ENCODE measurements at places on chromosomes 4 and X.

- DNase-seq: no peak
These were observed 4.2 kb downstream of the TLR1 start for GRCh38 chr4:38800366-38800765.

- DNase-seq: peak; percentile 2
These were observed 156.4 kb downstream of the AMELX start for GRCh38 chrX:11449613-11450012.

DNA sequence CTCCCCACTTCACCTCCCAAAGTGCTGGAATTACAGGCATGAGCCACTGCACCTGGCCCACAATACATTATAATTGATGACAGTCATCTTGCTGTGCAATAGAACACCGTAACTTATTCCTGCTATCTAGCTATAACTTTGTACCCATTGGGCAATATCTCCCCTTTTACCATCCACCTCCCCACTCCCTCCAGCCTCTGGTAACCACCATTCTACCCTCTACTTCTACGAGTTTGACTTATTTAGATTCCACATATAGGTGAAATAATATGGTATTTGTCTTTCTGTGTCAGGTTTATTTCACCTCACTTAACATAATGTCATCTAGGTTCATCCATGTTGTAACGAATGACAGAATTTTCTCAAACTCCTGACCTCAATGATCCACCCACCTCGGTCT lies 8.2 kb upstream of the TEX11 start:
- no peak for DNase-seq

GRCh38 chrX:148580016-148580415 lies 79.6 kb downstream of the AFF2 start:
- DNase-seq: no peak

DNA sequence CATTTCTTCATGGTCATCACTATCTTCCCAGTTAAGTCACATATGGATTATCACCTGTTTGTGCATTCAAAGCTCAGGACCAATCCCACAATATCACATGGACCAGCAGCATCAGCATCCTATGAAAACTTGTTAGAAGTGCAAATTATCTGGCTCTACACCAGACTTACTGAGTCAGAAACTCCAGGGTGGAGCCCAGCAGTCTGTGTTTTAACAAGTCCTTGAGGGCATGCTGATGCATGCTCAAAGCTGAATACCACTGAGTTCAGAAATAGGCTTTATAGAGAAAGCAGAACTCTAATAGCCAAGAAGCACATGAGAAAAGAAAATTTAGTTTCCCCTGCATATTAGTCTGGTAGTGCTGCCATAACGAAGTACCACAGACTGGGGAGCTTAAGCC lies 62.4 kb upstream of the GABRQ start:
- DNase-seq: no peak

GRCh38 chrX:10103023-10103422 lies 53.8 kb upstream of the CLCN4 start:
- DNase-seq: peak; percentile 16

DNA sequence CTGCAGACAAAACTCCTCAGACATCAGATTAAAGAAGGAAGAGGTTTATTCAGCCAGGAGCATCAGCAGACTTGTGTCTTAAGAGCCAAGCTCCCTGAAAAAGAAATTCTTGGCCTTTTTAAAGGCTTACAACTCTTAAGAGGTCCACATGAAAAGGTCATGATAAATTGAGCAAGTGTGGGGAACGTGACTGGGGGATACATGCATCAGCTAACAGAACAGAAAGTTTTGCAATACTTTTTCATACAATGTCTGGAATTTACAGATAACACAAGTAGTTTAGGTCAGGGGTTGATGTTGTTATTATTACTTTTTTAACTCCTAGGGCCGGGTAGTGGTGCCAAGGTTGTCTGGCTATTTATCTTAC lies 55.6 kb upstream of the RBMX start:
- no peak for DNase-seq

- no peak for DNase-seq
These were observed 28.1 kb downstream of the MCUB start for GRCh38 chr4:109588176-109588575.

DNA sequence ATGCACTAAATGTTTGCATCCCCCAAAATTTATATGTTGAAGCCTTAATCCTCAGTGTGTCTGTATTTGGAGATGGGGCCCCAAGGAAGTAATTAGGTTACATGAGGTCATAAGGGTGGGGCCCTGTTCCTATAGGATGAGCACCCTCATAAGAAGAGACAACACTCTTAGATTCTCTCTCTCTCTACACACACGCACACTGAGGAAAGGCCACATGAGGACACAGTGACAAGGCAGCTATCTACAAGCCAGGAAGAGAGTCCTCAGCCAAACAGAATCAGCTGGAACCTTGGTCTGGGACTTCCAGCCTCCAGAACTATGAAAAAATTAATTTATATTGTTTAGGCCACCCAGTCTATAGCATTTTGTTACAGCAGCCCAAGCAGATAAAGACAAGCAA lies 69.3 kb upstream of the NOCT start:
- no peak for DNase-seq

DNA sequence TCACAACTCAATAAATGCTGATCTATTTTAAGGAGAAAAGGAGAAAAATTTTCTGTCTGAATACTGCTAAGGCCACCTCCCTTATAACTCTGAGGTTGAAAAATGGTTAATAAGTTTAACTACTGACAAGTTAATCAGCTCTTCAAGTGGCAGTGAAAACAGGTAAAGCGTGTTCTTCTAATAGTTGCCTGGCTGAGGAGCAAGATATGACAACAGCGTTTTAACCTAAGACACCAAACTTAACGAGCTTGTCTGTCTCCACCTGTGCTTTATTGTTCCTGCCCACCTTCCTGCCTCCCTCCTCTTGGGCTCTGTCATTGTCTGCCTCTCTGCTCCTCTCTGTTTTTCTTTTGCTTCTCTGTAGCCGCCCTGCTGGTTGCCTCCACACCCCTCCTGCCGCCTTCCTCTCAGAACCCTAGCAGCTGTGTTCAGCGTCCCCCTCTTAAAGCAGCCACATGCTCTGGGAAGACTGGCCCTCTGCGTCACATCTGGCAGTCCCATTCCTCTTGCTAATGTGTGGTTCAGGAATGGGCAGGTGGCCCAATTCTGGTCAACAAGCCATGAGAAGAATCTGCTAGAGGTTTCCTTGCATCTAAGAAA lies 4.3 kb upstream of the TSPAN5 start:
- no peak for DNase-seq

GRCh38 chrX:119635799-119636198 lies 29.6 kb upstream of the NKRF start:
- DNase-seq: no peak

GRCh38 chr4:189050643-189051042 lies 890.0 kb upstream of the FRG1 start:
- no peak for DNase-seq

GRCh38 chrX:42837101-42837726 lies 59.3 kb upstream of the PPP1R2C start:
- no peak for DNase-seq

DNA sequence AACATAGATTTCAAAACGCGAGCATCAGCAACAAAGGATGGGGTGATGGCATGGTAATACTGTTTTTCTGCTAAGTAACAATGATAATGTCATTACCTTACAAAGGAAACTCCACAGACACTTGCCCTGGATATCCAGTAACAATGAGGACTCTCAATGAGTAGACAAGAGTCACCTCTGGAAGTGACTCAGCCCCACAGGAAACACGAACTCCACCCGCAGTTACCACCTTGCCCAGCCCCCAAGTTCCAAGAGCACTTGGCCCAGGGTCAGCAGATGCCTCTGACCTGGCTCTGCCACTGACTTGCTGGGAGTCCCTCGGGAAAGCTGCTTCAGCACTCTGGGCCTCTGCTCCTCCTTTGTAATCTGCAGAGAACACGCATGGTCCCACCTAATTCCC lies 110.3 kb upstream of the MAP3K15 start:
- DNase-seq: no peak

GRCh38 chrX:54920610-54921426 lies at the start of gene TRO:
Gene TRO, plus strand, starts transcription at chrX:54920824. Its CDS starts 1,423 bp downstream, at chrX:54922247.
- no peak for DNase-seq

DNA sequence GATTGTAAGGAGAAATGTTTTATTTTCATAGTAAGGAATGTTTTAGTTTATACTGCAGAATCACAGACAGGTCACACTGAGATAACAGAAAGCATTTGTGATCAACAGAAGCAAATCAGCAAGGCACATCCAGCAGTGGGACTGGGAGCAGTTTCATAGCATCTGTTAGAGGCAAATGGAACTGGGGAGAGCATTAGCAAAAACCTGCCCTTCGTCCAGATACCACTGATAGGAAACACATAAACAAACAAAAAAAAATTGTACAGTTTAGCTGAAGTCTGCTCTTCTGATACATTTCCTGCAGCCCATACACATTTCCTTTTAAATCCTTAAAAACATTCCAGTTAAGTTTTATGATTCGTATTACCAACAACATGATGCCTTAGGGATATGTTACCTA lies 374.3 kb downstream of the PCDH7 start:
- no peak for DNase-seq

GRCh38 chrX:153736871-153737441 lies 12.3 kb downstream of the ABCD1 start:
- DNase-seq: no peak

- no peak for DNase-seq
These were observed 79.6 kb downstream of the ANTXR2 start for GRCh38 chr4:79993476-79993875.

GRCh38 chr4:136412708-136413107 lies 1119.6 kb downstream of the PCDH18 start:
- no peak for DNase-seq

DNA sequence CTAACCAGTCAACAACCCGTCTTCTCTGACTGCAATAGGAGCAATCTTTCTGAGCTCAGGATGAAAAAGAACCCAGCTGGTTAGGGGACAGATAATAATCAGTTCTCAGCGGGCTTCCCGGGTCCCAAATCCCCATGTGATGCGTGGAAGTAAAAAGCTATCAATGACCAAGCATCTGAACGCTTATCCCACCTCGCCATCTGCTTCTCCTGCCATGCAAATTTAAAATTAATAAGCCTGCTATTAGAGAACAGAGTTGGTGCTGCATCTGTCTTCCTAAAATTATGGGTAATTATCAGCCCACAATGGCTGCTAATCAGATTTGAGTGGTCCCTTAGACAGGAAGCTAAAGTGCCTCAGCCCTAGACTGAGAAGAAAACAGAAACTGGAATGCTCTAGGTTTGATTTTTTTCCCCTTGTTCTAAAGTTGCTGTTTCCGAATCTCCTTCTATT lies 37.5 kb downstream of the AFAP1 start:
- no peak for DNase-seq

- no peak for DNase-seq
These were observed 10.9 kb upstream of the TBC1D14 start for GRCh38 chr4:6898763-6899162.

DNA sequence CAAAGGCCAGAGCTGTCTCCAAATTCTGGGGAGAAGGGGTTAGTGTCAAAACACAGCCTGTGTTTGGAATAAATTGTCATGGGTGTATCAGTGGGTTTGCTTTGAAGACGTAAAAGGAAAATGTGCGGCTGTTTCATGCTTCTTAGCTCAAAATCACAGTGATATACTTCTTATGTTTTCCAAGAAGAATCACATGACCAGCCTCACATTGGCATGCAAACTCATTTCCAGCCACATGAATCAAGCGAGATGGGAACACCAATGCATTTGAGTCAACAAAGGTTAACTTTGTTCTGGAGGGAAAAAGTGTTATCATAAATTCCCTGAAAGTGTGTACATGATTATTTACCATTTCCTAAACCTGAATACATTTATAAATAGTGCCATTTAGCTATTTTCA lies 19.0 kb upstream of the SPP1 start:
- DNase-seq: no peak

DNA sequence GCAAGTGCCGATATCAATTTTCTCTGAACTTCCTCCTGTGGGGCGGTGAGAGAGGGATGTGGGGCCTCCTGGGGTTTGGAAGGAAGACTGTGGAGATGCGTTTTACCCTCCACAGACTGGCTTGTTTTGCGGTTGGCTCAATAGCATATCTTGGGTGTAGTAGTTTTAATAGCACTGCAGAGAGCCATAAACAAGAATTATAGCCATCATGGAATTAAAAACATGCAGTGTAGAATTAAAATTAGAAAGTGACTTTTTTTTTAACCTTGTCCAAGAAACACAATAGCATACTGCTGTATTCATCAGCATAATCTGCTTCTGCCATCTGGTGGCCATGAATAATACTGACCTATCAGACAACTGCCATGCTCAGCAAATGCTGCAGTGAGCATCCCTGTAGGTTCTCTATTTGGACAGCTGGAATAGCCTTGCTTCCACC lies 47.3 kb upstream of the SCML1 start:
- DNase-seq: peak; percentile 44

- no peak for DNase-seq
These were observed 170.6 kb upstream of the PACRGL start for GRCh38 chr4:20529691-20530090.

DNA sequence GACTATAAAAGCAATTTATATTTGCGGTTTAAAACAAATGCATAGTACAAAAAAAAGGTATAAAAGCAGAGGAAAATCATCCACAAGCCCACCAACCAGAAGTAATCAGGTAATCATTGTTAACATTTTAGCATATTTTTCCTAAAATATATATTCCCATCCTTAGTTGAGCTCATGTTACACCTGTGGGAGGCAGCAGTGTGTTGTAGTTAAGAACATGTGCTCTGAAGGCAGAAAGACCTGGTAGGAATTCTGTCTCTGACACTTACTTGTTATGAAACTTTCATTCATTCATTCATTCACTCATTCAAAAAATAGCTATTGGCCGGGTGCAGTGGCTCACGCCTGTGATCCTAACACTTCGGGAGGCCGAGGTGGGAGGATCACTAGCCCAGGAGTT lies 15.4 kb upstream of the CDKL5 start:
- no peak for DNase-seq

DNA sequence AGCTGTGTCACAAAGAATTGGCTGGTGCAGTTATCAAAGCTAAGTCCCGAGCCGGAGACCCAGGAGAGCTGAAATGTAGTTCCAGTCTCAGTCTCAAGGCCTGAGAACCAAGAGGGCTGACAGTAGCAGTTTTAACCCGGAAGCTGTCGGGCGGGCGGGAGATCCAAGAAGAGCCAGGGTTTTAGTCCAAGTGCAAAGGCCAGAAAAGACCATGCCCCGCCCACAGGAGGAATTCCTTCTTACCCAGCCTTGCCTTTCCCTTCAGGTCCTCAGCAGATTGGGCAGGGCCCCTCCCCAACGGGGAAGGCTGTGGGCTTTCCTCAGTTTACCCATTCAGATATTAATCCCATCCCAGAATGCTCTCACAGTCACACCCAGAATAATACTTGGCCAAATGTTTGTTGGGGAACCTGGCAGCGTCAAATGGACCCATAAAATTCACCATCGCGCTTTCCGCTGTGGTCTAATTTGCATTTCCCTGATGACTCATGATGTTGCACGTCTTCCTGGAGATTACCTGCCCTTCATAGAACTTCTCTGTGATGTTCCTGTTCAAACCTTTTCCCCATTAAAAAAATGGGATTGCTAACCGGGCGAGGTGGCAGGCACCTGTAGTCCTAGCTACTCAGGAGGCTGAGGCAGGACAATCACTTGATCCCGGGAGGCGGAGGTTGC lies 16.2 kb downstream of the MAEA start:
- no peak for DNase-seq

DNA sequence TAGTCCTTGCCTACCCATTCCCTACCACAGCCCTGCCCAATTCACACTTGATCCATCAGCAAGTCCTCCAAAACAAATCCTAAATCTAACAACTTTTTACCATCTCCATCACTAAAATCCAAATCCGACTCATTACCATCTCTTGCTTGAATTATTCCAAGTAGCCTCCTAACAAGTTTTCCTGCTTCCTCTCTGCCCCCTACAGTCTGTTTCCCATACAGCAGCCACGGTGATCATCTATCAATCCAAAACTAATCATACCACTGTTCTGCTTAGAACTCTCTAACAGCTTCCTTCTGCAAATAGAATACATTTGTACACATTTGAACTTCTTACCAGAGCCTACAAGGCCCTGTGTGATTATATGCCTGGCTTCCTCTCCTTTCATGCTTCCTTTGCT lies 133.0 kb downstream of the SHROOM4 start:
- DNase-seq: no peak

Measured in inflammatory macrophage (primary cell).